ENCODE measurements at places on chromosomes 4 and X.

DNA sequence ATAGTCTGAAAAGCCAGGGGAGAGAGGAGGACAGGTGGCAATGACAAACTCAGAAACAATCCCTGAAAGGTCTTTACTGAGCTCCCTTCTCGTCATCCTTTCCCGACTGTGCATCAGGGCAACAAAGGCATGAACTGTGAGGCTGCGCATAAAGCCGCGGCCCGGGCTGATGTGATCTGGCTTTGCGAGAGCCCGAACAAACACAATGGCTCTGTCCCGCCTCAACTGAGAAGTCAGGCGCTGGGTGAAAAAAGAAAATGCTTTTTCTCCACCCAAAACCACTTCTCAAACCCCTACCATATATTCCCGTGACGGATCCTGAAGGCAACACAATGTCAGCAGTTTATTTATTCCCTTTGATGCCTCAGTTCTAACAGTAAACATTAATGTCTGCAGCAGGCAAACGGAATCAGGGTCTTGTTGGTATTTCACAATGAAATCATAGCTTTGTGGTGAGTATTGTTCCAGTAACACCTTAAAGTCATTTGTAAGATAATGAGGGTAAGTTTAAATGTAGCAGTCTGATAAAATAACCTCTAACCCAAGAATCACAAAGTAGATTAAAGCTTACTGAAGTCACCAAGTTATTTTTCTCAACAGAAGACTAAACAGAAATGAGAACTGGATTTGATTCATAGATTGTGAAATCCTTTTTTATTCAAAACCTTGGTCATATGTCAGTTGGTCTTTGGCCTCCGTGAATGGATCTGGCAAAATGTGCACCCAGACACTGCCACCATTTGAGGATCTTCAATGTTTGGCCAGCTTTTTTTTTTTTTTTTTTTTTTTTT is 67.4 kb downstream of the APBB2 start:
- no peak for DNase-seq

GRCh38 chr4:82918091-82918490 is 17.6 kb downstream of the THAP9 start:
- DNase-seq: no peak

DNA sequence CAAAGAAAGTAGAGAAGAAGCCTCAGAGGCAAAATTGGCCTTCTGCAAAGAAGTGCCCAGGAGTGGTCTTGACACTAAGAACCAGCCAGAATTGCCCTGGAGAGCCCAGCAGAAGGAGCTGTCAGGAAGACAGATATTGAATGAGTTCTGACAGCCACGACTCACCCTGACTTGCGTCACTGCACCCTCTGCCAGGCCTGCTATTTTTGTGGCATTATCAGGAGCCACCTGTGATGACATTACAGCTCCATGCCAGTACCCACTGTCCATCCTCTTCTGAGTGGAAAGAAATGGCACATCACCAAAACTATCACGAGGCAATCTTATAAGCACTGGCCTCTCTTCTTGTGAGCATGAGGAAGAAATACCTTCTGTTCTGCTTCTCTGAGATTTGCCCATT is 67.7 kb downstream of the SMIM20 start:
- DNase-seq: no peak

GRCh38 chr4:143346206-143346605 is 9.5 kb downstream of the GAB1 start:
- DNase-seq: no peak

GRCh38 chr4:88356771-88357170 is 21.9 kb upstream of the HERC6 start:
- no peak for DNase-seq

All from stimulated activated CD8-positive, alpha-beta memory T cell treated with anti-CD3 and anti-CD28 coated beads, Interleukin-2, amount 100 ng/mL, for 1 hour (primary cell).